ENCODE measurements at places on chromosomes 12 and 14.

GRCh38 chr14:92108345-92109254, 2.2 kb upstream of the ATXN3 start:
- DNase-seq: peak; percentile 43

DNA sequence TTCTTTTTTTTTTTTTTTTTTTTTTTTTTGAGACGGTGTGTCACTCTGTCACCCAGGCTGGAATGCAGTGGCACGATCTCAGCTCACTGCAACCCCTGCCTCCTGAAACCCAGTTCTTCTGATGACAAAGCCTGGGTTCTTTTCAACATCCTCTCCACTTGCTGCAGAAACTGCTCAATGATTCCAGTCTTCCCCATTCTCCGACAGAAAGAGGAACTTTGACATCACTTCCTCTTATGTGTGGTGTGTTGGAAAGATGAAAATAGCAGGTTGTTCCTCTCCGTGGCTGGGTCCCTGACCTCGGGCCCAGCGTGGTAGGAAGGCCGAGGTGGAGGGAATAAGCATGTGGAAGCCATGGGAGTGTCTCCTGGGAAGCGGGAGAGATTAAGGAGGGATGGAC, 198.4 kb downstream of the PHETA1 start:
- DNase-seq: no peak

- DNase-seq: no peak
These were observed 140.1 kb downstream of the TMEM117 start for GRCh38 chr12:43976027-43976426.

- no peak for DNase-seq
These were observed 9.2 kb upstream of the PPP1R13B start for GRCh38 chr14:103856607-103857006.

- DNase-seq: peak; percentile 50
These were observed 98.6 kb downstream of the IRF2BPL start for GRCh38 chr14:76929927-76930326.

All from stimulated activated naive CD8-positive, alpha-beta T cell treated with anti-CD3 and anti-CD28 coated beads, Interleukin-15, Interleukin-2, amounts not matched to agents 100 U/mL and 50 U/mL, for 24 hours (primary cell).